ENCODE measurements at places on chromosomes 12 and 14.

DNA sequence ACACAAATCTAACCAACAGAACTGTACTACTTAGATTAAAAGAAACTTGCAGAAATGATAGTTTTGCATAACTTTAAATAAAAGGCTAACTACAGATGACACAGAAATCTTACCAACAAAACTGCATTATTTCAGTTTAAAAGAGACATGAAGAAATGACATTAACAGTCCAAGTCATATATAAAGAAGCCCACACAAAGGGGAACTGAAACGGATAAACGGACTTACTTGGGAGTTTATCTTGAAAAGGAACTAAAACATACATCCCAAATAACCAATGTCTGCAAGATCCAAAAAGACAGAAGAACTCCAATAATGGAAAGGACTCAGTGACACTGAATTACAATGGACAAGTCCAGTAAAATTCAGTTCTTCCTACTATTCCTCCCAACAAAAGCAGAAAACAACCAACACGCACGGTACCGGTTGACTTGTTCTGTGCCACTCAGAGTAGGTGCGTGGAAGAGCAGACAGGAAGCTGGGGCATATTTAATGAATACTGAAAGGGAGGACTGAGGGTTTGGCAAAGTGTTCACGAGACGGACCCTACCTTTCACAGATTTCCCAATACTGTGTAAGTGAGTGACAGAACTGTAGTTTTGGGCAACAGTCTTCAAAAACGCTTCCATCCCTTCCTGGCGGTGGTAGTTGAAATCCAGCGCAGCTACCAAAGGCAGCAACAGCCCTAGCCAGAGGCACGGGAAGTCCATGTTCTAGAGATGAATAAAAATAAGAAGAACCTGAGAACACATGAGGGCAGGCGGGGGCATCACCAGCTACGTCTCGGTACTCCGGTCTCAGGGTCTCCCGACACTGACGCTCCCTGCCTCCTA lies 627 bp downstream of the CPM start:
- H3K4me1 ChIP-seq: no peaks in the 10 kb centered on the region
- no peaks in the 10 kb centered on the region for H3K27me3 ChIP-seq
- no peak for DNase-seq
- H3K4me3 ChIP-seq: peak overlapping the region; percentile 83
- H3K27ac ChIP-seq: no peak overlapping the region
- H3K36me3 ChIP-seq: no peaks in the 10 kb centered on the region

GRCh38 chr12:53659011-53659551 lies 16.8 kb downstream of the ATP5MC2 start:
- peaks cover 25% of the 10 kb centered on the region for H3K4me1 ChIP-seq
- H3K4me3 ChIP-seq: peak overlapping the region; percentile 23
- no peaks in the 10 kb centered on the region for H3K36me3 ChIP-seq
- H3K27ac ChIP-seq: peak overlapping the region; percentile 88
- no peaks in the 10 kb centered on the region for H3K27me3 ChIP-seq

DNA sequence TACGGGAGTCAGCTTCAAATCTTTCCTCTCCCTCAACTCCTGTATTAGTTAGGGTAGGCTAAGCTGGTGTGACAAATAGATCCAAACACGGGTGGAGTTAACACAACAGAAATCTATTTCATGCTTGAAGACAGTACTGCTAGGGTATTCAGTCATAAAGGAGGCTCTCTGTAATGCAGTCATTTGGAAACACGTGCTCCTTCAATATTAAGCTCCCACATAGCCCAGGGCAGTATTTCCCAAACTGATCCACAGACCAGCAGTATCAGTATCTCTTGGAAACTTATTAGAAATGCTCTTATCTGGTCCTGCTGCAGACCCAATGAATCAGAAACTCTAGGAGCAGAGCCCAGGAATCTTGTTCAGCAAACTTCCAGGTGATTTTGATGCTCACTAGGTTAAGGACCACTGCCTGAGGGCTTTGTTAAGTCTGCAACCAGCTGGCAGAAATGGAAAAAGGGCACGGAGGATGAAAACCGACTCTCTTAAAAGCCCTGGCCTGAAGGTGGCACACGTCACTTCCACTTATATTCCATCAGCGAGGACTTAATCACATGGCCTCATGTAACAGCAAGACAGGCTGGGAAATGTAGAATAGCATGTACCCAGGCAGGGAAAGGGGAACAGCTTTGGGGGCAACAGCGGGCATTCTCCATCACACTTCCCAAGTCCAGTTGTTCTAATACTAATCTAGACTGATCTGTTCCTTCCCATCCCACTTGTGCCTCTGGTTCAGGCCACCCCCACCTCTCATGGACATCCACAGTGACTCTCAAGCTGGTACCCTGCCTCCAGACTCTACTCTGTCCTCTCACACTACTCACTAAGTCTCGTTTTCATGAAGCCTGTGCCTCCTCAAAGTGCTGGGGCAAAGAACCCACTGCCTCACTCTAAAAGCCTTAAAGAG lies 38.2 kb upstream of the RIC8B start:
- no peaks in the 10 kb centered on the region for H3K4me1 ChIP-seq
- H3K27ac ChIP-seq: no peak overlapping the region
- H3K4me3 ChIP-seq: no peak overlapping the region
- no peaks in the 10 kb centered on the region for H3K36me3 ChIP-seq
- H3K27me3 ChIP-seq: no peaks in the 10 kb centered on the region

GRCh38 chr12:92690601-92691000 lies 12.2 kb upstream of the PLEKHG7 start:
- H3K4me3 ChIP-seq: no peak overlapping the region
- H3K27me3 ChIP-seq: no peaks in the 10 kb centered on the region
- H3K4me1 ChIP-seq: no peaks in the 10 kb centered on the region
- no peaks in the 10 kb centered on the region for H3K36me3 ChIP-seq

DNA sequence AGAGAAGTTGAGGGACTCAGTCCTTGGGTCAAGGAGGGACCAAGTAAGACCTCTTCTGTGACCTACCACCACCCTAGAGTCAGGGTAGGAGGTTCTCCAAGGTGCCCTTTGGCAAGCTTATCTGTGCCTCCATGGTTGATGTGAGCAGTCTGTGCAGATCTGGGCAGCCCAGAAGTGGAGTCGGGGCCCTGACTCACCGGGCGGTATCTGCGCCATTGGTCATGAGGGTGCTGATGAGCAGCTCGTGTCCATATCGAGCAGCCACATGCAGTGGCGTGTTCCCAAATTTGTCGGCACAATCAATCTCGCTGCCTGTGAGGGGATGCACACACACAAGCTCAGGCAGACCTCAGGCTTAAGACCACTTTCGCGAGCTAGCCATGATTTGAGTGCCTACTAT lies 5.1 kb downstream of the ANKRD52 start:
- peaks cover 17% of the 10 kb centered on the region for H3K4me1 ChIP-seq
- peaks cover 69% of the 10 kb centered on the region for H3K36me3 ChIP-seq
- no peak for DNase-seq
- no peak overlapping the region for H3K27ac ChIP-seq
- no peak overlapping the region for H3K4me3 ChIP-seq

GRCh38 chr12:131034631-131035244 lies 81.0 kb downstream of the ADGRD1 start:
- H3K27ac ChIP-seq: no peak overlapping the region
- no peaks in the 10 kb centered on the region for H3K27me3 ChIP-seq
- H3K4me3 ChIP-seq: no peak overlapping the region

- peak overlapping the region; percentile 84 for H3K27ac ChIP-seq
- no peaks in the 10 kb centered on the region for H3K27me3 ChIP-seq
- peak; percentile 81 for DNase-seq
- no peaks in the 10 kb centered on the region for H3K36me3 ChIP-seq
- H3K4me1 ChIP-seq: peaks cover 47% of the 10 kb centered on the region
Measured at GRCh38 chr12:110270125-110270962, 10.7 kb upstream of the ATP2A2 start.

GRCh38 chr12:105910030-105910429 lies 228.7 kb downstream of the NUAK1 start:
- H3K27ac ChIP-seq: no peak overlapping the region
- H3K4me1 ChIP-seq: no peaks in the 10 kb centered on the region
- DNase-seq: no peak
- no peaks in the 10 kb centered on the region for H3K36me3 ChIP-seq
- H3K4me3 ChIP-seq: no peak overlapping the region

- no peaks in the 10 kb centered on the region for H3K27me3 ChIP-seq
- H3K27ac ChIP-seq: no peak overlapping the region
- H3K4me3 ChIP-seq: no peak overlapping the region
- no peaks in the 10 kb centered on the region for H3K4me1 ChIP-seq
Measured at GRCh38 chr14:89317051-89317691, 99.9 kb downstream of the FOXN3 start.

GRCh38 chr12:64806593-64807460 lies 17.6 kb upstream of the TBC1D30 start:
- peak; percentile 55 for DNase-seq
- H3K4me1 ChIP-seq: peaks cover 4% of the 10 kb centered on the region
- H3K27ac ChIP-seq: no peak overlapping the region
- H3K4me3 ChIP-seq: no peak overlapping the region

DNA sequence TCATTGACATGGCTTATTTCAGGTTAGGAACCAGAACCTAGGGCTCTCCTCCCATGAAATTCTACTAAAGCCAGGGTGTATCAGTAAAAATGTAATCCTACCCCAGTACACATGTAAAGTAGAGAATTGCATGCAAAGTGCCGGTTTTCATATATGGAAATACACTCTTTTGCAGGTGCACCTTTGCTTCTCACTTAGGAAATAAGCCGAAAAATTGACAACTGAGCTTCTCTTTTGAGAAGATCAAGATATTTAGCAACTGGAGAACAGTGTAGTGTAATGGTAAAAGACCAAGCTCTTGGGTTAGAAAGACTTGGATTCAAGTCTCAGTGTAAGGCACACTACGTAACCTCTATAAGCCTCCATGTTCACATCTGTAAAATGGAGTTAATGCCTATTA lies 82.4 kb downstream of the SLC38A6 start:
- H3K36me3 ChIP-seq: no peaks in the 10 kb centered on the region
- no peaks in the 10 kb centered on the region for H3K4me1 ChIP-seq
- H3K4me3 ChIP-seq: no peak overlapping the region

Measured in GM23248 (cell line).